Activated T-cell treated with anti-CD3 and anti-CD28 coated beads, Interleukin-2, amount 50 U/mL, for 48 hours (primary cell): ENCODE measurements at places on chromosomes 16 and 17.

- DNase-seq = no peak
Observed at GRCh38 chr17:37286430-37286829, 89.4 kb upstream of the C17orf78 start.

DNA sequence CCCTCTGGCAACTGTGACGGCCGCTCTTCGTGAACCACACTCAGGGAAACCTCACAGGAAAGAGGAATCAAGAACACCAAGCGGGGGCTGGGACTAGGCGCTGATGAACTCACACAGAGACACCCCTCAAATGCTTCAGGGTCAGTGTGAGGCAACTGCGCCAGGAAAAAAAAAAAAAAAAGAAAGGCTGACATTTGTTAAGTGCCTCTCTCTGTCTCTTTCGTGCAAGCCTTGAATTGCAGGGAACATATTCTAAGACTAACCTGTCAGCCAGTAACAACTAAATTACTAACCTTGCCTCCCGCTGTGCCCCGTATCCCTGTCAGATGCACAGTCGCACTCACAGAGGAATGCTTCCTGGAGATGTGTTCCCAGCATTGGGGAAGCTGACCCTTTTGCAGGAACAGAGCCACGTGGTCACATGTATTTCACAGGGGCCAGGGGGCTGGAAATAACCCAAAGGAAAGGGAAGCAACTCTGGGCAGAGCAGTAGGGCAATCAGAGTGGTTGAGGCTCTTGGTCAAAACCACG is 247.8 kb downstream of the XYLT1 start:
- DNase-seq = no peak

GRCh38 chr17:72592967-72593325 is 472.1 kb downstream of the SOX9 start:
- DNase-seq = no peak

- no peak for DNase-seq
Observed at GRCh38 chr17:38851434-38851833, 2.1 kb downstream of the RPL23 start.

DNA sequence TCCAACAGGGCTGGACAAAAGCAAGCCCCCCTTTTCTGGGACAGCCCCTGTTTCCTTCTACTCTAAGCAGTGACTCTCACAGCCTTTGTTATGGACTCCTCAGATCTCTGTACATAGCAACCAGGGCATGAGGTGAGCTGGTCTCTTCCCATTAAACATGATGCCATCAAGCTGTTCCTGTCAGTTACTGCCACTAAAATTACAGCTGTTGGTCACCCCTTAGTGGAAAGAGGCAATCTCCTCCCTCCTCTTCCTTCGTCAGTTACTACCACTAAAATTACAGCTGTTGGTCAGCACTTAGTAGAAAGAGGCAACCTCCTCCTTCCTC is 95.2 kb upstream of the SMIM36 start:
- DNase-seq = no peak

DNA sequence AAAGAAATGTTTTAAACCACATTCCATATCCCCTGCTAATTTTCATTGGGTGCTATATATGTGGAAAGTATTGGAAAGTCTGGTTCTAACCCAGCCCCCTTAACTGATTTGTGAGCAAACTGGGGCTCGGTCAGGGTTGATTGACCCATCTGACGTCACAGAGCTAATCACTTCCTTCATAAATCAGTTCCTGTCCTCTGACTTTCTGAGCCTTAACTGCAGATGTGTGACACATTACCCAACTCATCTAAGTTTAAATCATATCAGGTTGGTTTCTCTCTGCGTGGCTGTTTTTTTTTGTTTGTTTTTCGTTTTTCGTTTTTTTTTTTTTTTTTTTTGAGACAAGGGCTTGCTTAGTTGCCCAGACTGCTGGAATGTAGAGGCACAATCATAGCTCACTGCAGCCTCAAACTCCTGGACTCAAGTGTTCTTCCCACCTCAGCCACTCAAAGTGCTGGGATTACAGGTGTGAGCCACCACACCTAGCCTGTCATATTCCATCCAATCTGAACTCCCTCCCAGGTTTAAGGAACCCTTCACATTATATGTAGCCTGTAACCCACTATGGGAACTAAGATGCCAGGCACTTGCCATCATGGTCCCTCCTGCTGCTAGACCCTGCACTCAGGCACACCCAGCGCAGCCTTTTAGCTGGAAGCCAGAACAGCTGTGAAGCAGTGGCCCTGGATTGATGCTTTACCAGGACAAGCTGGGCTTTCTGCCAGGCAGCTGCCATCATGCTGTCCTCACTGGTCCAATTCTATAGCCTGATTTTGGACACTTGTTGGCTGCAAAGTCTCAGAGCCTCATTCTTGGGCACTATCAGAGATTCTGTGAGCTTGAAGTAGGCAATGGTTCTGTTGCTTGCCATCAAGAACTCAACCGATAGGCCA is 6.9 kb upstream of the BPTF start:
- no peak for DNase-seq

GRCh38 chr16:23448392-23448791 is 4.6 kb downstream of the COG7 start:
- DNase-seq = no peak

DNA sequence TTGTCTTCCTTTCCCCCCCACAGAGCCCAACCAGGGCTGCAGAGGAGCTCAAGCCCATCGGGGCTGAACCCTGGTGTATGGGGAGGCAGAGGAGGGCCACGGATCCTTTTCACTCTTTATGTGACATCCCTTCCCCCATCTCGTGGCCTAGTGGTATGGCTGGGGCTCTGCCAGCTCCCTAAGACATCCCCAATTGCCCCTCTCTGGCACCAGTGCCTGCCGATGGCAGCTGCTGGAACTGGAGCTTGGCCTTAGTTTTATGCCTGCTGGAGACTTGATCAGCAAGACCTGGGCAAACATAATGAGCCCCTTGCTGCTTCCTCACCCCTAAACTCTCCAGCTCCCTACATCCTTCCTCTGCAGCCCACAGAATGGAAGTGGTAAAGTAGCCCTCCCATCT is 8.0 kb upstream of the TOP2A start:
- DNase-seq = peak; percentile 18
